Effector memory CD4-positive, alpha-beta T cell (primary cell): ENCODE measurements at places on chromosomes 6 and 20.

DNA sequence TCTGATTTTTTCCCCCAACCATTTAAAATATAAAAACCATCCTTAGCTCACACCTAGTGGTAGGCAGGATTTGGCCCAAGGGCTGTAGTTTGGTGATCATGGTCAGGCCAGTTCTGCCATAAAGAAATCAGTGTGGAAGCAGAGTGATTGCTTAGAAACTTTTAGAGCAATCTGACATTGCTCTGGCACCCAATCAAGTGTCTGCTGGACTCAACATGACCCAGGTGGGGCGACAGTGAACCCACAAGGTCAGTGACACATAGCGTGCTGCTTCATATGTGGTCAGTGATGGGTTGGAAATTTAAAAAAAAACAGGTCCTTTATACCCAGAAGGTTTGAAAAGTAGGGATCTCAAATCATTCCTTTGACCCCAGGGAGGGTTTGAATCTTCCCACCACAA lies 107.9 kb downstream of the BANF2 start:
- DNase-seq = no peak

DNA sequence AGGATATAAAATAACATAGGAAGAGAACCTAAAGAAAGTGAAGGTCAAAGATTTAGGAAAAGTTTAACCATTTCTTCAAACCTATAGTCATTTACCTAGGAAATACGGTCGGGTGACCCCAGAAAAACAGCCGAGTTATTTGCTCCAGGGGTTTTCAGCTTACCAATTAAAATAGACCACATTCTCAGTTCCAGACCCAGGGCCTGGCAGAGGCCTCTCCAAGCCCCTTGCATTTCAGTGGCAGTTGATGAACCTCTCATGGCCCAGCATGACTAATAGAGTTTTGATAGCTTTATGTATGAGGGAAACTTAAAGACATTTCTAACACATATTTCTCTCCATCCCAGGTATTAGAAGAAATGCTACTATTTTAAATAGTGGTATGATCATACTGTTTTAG lies 113.5 kb downstream of the OGFRL1 start:
- no peak for DNase-seq

GRCh38 chr6:77173472-77174074 lies 289.7 kb downstream of the HTR1B start:
- DNase-seq = no peak

- no peak for DNase-seq
These were observed 144.6 kb upstream of the MMS22L start for GRCh38 chr6:97427648-97428047.

DNA sequence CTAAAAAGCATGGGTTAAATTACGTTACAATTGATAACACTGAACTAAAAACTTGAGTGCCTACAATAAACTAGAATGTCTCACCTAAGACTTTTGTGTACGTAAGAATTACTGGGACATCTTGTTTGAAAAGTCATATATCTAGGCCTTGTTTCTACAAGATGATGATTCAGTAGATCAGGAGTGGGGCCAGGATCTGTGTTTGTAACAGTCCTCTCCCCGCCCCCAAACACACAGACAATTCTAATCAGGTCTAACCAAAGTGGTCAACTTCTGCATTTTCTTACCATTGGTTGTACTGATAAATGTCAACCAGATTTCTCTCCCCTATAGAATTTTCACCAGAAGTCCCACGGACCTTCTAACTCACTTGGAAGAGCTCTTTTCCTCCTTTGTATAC lies 56.9 kb downstream of the RAMACL start:
- no peak for DNase-seq

DNA sequence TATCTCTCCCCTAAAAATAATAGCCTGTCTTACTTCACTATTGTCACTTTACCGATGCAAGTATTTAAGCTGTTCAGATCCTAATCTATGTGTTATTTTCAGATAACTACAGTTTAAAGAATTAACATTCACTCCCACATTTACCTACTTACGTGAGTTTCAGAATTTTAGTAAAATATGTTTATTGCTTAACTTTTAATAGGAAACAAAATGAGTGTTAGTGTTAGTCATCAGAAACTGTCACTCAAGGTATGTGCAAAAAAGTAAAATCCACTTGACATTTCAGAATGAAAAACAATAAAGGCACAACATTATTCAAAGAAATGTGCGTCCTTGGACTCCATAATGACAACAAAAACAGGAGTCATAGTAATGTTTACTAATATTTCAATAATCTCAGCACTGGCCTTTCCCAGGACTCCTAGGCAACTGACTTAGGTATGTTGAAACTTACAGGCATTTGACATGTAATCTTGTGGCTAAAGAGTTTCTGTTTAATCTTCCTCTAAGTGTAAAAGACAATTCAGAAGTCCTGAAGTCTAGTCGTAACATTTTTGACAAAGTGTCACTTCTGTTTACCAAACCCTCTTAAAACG lies 4.5 kb downstream of the ATXN1 start:
- no peak for DNase-seq

DNA sequence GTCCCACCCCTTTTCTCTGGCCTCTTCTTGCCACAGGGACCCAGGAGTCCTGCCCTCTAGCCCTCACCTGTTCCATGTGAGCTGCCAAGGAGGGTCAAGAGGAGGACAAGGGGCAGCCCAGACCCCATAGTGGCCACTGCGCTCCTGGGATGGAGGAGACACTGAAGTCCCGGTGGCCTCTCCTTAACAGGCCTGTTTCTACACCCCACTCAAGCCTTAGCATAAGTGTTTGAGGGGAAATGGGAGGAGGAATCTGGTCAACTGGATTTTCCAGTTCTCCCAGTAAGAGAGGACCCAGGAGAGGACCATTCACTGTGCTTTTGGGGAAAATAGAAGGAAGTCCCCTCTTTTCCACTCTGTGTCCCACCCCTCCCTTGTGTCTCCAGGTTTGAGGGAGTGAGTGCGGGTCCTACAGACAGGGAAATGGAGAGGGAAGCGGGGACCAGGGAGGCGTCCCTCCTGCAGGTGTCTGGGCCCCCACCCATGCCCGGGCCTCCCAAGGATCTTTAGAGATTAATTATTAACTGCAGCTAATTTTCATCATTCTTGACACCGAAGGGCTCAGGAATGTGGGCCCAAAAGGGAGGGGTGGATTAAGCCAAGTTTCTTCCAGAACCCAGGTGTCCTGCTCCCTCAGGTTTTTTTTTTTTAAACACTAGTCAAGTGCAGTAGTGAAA lies at the start of gene SFTA2:
Gene SFTA2 (minus strand): TSS at position 202 of the 677 bp plus-strand sequence. CDS start 74 bp downstream, at position 128.
- DNase-seq = no peak

- DNase-seq = no peak
These were observed 6.1 kb upstream of the NANP start for GRCh38 chr20:25629816-25630499.

DNA sequence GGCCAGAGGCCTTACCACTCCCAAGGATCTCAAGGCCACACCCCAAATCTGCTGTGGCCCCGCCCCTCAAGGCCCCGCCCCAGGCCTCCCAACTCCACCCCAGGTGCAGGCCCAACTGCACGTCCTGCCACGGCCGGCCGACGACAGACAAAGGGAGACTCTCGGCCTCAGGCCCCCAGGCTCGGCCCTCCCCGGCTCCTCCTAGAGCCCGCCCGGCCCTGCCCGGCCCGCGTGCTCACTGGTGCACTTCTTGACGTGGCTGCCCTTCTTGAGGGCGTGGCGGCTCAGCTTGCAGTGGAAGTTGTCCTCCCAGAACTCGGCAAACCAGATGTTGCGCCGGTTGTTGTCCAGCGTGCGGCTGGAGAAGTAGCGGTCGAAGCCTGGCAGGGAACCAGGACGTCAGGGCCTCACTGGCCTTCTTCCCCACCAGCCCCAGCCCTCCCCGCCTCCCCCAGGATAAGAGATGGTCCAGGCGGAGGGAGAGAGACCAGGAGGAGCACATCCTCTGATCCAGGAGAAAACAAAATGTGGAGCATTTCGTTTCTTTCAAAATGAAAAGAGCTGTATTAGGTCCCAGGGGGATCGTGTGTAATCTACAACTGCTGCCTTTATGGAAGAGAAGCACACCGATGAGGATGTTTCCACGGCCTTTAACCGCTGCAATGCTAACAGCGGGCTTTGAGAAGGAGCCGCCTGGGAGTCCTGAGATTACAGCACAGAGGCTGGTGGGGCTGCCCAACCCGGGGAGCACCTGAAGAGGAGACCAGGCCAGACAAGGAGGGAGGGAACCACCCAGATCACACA lies 89.4 kb downstream of the GRM4 start:
- no peak for DNase-seq

DNA sequence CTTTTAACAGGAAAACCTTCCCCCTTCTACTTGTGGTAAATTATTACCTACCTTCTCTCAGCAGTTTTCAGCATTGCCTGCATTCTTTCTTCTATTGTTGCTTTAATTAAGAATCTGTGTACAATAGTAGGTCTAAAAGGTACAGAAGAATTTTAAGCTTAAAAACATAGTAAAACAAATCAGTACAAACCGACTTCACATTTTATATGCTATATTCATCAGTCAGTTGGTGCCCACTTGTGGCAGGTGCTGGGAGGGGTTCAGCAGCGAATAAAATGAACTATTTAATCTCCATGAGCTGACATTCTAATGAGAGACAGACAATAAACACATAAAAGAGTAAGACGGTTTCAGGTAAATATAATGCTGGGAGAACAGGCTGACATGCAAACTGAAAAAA lies 73.4 kb upstream of the FBXO30 start:
- DNase-seq = no peak

- DNase-seq = no peak
These were observed 68.1 kb downstream of the CPNE5 start for GRCh38 chr6:36771145-36771544.

DNA sequence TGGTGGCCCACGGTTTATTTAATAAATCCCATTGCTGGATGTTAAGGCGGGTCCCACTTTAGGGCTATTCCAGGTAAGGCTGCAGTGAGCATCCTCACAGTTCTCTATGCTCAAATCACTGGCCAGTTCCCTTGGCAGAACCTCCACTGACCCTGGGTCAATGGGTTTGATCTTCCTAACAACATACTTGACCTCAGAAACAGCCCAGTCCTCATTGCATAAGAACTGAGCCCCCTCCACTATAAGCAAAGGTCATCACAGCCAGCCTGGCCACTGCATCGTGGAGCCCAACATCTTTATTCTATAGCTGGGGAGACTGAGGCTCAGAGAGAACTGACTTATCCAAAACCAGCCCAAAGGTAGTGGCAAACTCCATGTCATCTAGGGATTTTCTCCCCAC lies 4.3 kb upstream of the BPIFB1 start:
- no peak for DNase-seq

- no peak for DNase-seq
These were observed 14.5 kb upstream of the KIFC1 start for GRCh38 chr6:33377171-33377570.

GRCh38 chr6:139378882-139379341 lies 4.5 kb upstream of the CITED2 start:
- no peak for DNase-seq

DNA sequence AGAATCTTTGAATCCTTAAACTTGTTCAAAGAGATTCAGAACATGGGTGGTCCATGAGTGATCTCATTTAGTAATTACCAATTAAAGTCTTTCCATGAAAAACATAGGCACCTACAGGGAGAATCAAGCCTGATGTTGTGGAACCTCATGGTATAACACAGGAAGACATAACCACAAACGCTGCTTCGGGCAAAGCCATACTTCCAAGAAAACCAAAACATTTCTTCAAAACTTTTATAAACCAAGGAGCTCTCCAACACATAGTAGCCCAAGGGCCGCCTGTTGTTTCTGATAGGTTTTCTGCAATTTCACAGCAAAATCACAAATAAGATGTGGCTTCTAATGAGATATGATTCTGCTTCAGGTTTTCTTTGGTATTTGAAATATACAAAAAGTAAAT lies 2.5 kb downstream of the CHD6 start:
- DNase-seq = no peak

- DNase-seq = no peak
These were observed 4.4 kb downstream of the PNLDC1 start for GRCh38 chr6:159804504-159804903.

GRCh38 chr6:3504354-3504753 lies 47.5 kb upstream of the SLC22A23 start:
- DNase-seq = no peak

- DNase-seq = no peak
These were observed 394.7 kb upstream of the SULF2 start for GRCh38 chr20:48180024-48180423.

DNA sequence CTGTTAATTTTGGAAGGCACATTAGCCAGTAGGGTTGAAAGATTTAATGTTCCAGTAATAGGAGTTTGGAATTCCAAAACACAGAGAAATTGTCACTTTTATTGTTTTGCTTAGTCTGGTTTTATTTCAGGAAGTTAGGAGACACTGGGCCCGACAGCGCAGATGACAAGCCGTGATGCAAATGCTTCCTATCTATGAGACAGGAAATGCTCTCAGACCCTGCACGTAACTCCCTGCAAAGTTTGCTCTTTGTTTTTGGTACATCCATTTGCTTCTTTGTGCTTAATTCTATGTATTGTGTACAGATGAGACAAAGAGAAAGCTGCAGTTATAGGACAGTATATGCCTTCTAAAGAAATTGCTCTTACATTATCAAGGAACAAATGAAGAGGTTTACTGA lies 201.6 kb upstream of the SGK1 start:
- DNase-seq = no peak

DNA sequence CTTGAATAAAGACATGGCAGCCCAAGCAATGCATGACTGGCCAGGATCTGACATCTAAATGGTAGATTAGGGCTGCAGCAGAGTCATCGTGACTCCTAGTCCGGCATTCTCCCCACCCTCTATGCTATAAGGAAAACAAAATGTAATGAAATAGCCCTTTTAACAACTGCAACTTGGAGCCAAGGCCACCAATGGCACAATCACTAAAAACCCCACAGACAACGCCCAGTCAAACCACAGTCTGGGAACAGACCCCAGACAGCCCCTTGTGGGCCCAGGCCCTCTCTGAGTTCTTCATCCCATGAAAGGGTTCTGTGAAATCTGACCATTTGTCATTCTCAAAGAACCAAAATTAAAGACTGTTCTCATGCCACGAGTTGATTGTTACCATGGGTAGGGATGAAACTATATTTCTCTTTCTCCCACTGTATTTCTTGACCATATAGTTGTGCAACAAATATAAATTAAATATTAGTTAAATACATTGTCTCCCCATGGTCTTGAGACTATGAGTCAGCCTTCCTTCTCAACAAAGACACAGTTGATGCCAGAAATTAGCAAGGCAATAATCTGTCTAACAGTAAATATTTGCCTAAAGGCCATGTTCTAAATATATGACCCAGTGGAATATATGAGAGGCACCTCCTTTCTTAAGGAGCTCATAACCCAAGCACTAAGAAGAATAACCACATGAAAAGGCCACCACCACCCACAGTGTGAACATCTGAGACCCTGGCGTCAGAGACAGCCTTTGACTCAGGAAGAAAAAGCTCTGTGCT lies 85.6 kb upstream of the SSTR4 start:
- DNase-seq = no peak

GRCh38 chr20:33859751-33860150 lies 48.6 kb downstream of the CHMP4B start:
- DNase-seq = no peak

DNA sequence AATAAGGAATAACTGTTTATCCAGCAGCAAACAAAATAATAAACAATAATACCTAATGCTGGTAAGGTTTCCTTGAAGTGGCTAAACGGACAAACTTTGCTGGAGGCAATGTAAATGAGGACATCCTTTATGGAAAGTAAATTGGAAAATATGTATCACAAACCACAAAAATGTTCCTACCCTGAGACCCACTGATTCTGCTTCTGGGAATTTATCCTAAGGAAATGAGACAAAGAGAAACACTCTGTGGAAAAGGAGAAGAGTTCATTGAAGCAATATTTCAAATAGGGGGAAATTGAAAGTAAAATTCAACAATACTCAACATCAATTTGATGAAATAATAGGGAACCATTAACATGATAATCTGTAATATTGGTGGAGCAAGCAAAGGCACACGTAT lies 37.9 kb downstream of the MAFB start:
- DNase-seq = no peak
